ENCODE measurements at places on chromosomes 3 and 15.

DNA sequence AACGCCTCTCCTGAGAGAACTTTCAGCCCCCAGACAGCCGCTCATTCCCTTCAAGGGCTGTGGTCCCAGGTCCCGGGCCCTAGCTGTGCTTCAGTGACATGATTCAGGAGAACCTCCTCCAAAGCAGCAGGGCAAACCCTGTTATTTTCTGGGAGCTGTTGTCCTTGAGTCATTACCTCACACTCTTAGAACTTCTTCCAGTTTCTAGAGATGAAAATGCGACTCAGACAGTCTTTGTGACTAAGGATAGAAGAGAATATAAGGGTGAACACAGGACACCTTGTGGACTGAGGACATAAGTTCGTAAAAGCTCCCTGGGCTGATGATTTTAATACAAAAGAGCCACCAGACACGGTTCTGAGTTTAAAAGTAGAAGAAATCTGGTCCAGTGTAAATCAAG is 203.8 kb downstream of the RORA start:
- peak; percentile 40 for DNase-seq

GRCh38 chr3:149571381-149571780 is 86.4 kb downstream of the WWTR1 start:
- DNase-seq: no peak

GRCh38 chr3:28268989-28269388 is 27.6 kb downstream of the CMC1 start:
- no peak for DNase-seq

GRCh38 chr3:112048911-112049310 is 14.4 kb downstream of the TMPRSS7 start:
- DNase-seq: no peak

DNA sequence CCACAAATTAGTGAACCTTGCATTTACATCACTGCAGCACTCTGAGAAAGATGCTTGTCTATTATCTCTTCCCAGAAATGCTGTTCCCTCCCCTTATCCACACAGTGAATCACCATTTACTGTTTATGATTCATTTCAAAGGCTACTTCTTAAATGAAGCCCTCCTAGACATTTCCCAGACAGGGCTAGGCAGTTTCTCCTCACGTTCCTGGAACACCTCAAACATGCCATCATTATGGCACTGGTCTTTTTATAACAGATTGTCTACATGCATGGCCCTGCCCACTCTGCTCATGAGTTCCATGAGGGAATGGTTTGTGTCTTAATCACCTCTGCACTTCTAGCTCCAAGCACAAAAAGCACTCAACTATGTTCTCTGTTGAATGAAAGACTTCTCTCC is 32.2 kb upstream of the TM2D3 start:
- peak; percentile 69 for DNase-seq

All from cardiac fibroblast (primary cell).